CD4-positive, alpha-beta T cell treated with Interleukin-21 for 1 hour (primary cell): ENCODE measurements at places on chromosomes 16 and 17.

GRCh38 chr17:39604911-39605491 is 2.7 kb downstream of the NEUROD2 start:
- no peak for DNase-seq

DNA sequence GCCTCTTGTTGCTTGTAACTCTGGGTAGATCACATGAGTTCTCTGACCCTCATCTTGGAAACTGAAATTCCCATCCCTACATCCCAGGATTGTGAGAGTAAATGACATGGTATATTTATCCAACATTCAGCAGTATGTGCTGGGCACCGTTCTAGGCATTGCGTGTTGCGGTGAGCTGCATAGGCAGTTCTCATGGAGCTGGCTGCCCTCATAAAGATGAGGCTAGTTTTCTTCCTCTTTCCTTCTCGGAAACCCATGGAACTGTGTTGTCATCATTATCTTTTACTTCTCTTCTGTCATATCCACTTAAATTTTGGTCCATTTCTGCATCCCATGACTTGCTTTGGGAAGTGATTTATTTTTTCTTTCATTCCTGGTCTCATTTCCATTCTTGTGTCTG is 17.2 kb downstream of the CMIP start:
- no peak for DNase-seq

- DNase-seq: peak; percentile 93
Measured at GRCh38 chr16:89721546-89722391, 432 bp downstream of the ZNF276 start.

DNA sequence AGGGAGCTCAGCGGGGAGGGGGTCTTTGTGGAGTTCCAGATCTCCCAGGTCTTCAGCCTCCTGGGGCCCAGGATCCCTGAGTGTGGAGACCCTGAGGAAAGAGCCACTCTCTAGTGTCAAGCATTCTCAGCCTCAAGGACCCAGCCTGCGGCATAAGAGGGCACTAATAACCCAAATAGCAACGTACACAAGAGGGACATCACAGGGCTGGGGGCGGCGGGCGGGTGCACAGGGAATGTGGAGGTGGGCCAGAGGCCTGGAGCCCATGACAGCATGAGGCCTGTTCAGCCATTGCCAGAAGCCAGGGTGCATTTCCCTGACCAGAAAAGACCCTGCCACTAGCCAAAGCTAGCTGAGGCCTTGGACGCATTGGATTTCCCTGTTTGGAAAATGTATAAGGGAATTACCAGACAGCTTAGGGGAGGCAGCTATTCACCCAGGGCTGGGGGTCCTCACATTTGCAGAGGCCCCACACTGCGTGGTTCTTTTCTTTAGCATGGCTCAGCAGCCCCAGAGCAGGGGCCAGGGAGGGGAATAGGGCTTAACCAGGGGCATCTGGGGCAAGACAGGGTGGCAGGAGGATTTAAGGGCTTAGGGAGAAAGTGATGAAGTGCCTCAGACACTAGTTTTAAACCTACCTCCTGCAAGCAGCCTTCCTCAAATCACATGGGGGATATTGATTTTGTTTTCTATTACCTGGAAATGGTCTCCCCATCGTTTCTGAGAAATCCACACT is 13.5 kb upstream of the ALOX15B start:
- DNase-seq: no peak

GRCh38 chr16:68179855-68180254 is 56.1 kb downstream of the ESRP2 start:
- no peak for DNase-seq

DNA sequence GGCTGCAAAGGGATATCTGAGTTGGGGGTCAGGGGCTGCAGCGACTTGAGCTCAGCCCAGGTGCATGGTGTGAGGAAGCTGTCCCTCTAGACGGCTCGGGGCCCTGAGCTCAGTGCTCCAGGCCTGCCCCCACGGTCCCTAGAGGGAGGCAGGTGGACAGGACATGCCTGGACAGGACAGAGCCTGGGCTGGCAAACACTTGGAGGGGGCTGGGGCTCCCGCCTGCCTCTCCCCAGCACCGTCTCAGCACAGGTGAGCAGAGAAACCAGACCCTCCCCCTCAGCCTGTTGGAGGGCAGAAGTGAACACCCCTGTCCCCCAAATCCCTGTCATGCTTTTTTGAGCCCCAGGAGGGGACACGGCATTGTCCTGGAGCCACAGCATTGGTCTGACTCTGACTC is 11.4 kb upstream of the SLC38A10 start:
- DNase-seq: no peak

DNA sequence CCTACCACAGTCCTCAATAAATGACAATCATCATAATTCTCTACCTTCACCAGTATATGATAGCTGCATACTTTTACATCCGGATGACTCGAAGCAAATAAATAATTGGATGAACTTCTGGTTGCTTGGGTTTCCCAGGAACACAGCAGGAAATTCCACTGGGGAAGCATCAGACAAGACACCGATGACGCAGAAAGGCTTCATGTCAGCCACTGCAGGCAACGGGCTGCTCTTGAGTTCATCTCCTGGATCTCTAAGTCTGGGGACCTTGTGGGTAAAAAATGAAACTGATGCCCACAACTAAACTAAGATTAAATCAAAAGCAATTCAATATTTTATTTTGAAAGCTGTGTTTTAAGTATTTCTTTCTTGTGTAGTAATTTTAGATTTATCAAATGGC is 472.1 kb upstream of the C16orf82 start:
- no peak for DNase-seq

- DNase-seq: no peak
Measured at GRCh38 chr16:71927383-71927782, 32.1 kb downstream of the IST1 start.

GRCh38 chr16:53558710-53559109 is 55.7 kb upstream of the AKTIP start:
- no peak for DNase-seq

- DNase-seq: no peak
Measured at GRCh38 chr17:12644623-12645022, 21.1 kb upstream of the MYOCD start.

- DNase-seq: no peak
Measured at GRCh38 chr17:80270104-80270503, 9.5 kb downstream of the RNF213 start.

DNA sequence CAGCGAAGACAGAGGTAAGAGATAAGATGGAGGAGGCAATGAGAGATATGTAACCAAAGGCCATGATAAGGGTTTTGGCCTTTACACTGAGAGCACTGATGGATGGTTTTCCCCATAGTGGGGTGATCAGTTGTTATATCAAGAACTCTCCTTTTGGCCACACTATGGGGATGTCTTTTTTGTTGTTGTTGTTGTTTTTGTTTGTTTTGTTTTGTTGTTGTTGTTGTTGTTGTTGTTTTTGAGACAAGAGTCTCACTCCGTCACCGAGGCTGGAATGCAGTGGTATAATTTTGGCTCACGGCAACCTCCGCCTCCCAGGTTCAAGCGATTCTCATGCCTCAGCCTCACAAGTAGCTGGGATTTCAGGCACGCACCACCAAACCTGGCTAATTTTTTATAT is 244.8 kb upstream of the DYNLRB2 start:
- DNase-seq: no peak

GRCh38 chr17:83190004-83190385 is 110.6 kb downstream of the METRNL start:
- no peak for DNase-seq

DNA sequence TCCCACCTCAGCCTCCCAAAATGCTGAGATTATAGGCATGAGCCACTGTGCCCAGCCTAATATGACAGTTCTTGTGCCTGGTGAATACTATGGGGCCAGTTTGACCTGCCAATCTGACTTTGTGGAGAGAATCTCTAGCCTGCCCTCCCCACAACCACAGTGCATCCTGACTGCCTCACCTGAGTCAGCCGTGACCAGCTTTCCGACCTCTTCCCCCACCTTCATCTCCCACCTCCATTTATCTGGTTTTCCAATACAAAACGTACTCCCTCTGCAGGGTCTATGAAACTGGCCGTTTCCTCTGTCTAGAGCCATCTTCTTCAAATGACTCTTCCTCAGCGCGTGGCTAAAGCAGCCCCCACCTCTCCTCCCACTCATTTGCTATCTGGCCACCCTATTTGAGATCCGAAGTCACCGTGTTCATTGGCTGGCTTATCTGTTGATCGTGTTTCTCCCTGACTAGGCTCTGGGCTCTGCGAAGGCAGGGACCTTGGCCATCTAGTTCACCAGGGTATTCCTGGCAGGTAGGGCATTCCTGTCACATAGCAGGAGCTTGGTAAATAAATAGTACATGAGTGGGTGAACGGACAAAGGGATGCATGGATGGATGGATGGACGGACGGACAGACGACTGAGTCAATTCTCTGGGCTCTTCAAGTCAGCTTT is 22.3 kb upstream of the PLLP start:
- no peak for DNase-seq

DNA sequence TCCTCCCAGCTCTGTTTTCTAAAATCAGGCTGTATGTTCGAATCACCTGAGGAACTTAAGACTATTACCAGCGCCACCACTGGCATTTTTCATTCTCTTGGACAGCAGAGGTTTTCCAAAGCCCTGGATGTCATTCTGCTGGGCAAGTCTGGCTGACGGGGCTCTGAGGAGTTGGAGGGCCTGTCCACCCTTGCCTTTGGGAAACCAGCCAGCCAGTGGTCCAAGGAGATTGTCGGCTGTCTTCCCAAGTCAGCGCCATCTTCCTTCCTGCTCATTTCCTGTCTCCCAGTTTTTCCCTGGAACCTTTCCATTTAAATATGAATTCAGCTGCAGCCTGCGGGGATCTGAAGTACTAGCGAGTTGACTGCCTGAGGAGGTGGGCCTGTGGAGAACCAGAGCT is 258.3 kb downstream of the PRKCA start:
- DNase-seq: no peak

- no peak for DNase-seq
Measured at GRCh38 chr16:15492091-15492740, 57.8 kb downstream of the BMERB1 start.

GRCh38 chr16:57736419-57737351 is 1.1 kb downstream of the KATNB1 start:
- DNase-seq: peak; percentile 55

DNA sequence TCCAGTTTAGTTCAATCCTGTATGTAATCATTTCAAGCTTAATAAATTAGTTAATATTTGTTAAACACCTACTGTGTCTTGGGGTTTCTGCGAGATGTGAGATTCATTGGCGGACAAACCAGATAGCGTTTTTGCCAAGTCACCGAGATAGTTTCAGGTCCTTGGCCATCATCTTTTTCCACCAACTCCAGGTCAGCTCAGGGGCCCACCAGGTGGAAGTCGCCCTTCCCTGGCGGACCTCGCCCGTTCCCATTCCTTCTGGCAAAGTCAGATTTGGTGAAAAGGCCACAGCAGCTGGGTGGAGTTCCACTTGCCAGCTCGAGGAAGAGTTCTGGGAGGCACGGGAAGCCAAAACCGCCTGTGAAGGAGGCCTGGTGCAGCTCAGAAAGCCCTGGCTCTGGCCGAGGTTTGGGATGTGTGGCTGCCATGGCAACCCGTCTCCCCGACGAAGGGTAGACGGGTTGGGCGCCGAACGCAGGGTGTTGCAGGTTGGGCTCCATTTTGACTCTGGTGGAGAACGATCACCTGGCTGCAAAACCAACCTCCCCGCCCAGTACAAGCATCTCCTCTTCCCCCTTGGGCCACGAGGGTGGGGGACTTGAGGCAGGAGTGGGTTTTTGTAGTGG is 39.5 kb downstream of the CMIP start:
- DNase-seq: no peak

GRCh38 chr17:76080768-76081287 is 1.8 kb downstream of the ZACN start:
- DNase-seq: no peak

DNA sequence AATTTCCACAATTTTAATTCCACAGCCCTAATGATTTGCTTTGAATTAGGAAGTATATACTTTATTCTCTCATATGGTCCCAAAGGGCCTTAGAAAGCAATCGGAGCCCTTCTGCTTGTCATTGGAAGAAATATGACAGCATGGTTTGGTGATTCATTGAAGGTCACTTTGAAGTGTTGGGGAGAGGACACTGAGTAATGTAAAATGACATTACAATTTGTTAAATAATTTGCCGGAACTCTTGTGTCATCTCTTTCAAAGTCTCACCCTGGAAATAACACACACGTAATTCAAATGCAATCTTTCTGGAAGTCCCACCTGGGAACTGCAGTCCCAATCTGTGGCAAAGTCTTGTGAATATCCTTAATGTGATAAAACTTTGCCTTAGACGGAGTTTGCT is 59.8 kb downstream of the BMERB1 start:
- no peak for DNase-seq

GRCh38 chr17:77373299-77374169 is 232.8 kb downstream of the SEC14L1 start:
- peak; percentile 50 for DNase-seq

- no peak for DNase-seq
Measured at GRCh38 chr17:19242323-19242722, 5.2 kb downstream of the EPN2 start.

DNA sequence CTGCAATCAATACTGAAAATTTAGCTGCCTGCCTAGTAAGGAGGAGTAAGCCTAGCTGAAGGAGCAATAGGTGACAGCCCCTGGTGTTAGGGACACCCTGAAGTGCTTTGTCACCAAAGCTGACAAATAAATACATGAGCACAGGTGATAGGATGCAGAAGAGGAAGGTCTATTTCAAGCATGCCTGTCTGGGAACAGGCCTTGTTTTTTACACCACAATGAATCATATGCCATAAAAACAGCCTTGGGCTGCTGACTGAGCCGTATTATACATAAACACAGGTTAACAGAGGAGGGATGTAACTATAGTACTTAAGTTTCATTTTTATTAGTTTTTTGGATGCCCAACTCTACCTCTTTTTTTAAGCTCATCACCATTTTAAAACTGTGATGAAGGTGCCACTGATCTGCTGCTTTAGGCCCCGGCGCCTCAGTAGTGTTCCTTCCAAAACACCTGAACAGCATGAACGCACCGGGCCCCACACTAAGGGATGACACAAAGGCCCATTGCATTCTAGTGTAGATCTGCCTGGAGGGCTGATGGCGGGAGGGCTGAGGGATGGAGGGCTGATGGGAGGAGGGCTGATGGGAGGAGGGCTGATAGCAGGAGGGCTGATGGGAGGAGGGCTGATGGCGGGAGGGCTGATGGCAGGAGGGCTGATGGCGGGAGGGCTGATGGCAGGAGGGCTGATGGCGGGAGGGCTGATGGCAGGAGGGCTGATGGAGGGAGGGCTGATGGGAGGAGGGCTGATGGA is 150.3 kb downstream of the AATF start:
- DNase-seq: no peak
